NCI-H526 (cell line): ENCODE measurements at places on chromosomes 1 and 21.
A peak's percentile ranks its signal among the peaks of the same experiment; 100 is the strongest.

- DNase-seq: no peak
Observed at GRCh38 chr1:26970810-26971209, 10.5 kb upstream of the KDF1 start.

DNA sequence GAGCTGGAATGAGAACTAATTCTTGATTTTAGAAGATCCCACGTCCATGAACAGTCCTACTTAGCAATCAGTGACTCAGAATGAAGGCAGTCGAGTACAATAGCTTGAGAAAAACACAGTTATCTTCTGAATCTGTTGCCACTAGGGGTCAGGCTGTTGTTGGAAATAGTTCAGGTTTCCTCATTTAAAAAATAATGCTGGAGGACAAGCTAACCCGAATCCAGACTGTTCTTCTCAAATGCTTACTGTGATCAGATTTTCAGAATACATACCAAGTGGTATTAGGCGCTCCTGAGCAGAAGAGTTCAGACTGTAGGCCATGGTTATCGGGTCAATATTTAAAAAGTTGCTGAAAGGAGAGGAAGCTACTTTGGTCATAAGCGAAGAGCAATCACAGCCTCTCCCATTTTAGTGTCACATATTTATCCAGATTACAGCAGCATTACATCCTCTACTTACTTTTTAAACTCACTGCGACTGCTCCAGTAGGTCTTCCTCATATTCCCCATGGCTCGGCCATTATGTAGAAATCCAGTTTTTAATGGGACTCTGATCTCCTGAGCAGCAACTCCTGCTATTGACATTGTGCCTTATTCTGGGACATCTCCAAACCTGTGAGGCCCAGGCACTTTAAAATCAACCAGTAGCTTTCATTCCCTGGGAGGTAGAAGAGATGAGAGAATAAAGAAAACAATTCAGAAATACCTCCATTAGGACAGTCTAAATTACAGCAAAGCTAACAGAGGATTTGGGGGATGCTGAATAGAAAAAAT lies 10.9 kb downstream of the ERRFI1 start:
- DNase-seq: peak; percentile 75

GRCh38 chr21:27275294-27275927 lies 308.5 kb upstream of the ADAMTS5 start:
- DNase-seq: no peak

GRCh38 chr1:245591346-245592188 lies 436.8 kb downstream of the KIF26B start:
- DNase-seq: peak; percentile 83

DNA sequence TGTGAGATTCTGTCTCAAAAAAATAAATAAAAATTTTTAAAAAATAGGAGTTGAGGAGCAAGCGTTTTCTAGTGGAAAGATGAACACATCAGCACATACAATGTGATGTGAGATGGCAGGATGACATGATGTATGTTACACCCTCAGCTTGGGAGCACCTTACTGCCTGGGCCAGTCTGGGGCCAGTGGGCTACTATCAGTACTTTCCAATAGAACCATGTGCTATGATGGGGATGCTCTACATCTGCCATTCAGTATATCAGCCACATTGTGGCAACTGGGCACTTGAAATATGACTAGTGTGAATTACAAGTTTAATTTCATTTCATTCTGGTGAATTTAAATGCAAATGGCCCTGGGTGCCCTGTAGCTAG lies 156.0 kb downstream of the PGBD5 start:
- no peak for DNase-seq

DNA sequence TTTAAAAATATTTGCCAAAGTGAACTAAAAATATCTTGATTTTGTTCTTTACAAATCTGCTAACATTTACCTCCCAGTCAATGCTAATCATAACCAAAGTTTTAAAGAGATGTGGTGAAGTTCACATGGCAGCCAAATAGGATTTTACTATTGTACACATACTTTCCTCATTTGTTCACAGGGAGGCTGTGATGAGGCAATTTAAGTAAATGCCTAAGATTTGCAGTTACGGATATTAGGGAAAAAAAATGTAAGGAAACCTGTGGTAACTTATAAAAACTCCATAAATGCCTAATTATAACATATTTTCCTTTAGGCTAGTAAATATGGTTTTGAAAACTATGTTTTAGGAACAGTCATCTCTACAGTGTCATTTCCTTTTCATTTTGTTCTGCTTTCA lies 32.4 kb downstream of the RGS5 start:
- no peak for DNase-seq

- DNase-seq: no peak
Observed at GRCh38 chr1:53343831-53344668, 16.2 kb upstream of the LRP8 start.

- DNase-seq: no peak
Observed at GRCh38 chr1:53015508-53015860, 46.5 kb upstream of the PODN start.

DNA sequence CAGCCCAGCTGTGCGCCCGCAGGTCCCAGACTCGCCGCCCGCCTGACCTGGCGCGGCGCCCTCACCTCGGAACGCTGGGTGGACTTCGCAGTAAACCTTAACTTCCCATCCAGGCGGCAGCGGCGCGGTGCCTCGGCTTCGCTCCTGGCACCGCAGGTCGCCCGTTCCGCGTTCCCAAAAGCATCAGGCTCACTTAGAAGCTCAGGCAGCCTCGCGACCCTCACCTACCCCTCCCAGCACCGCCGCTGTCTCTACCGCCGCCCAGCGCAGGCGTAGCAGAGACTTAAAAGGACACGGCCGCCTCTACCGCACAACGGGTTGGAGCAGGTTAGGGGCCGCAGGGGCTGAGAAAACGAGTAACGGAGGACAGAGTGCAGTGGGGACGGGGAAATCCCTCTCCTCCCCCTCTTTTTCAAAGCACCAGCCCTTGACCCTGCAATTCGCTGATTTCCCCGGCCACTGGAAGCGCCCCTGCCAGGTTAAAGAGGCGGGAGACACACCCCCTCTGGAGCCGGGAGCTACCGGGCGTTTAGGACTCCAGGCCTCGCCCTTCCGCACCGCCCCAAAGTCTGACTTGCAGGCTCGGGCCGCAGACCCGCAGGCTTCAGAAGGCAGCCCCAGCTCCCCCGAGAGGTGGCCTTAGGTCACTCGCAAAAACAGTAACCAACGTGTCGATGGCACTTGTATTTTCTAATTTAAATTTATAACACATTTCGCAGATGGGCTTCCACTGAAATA lies 328.5 kb downstream of the FAM72C start:
- no peak for DNase-seq

- no peak for DNase-seq
Observed at GRCh38 chr21:31185663-31186062, 147.4 kb upstream of the KRTAP19-8 start.

DNA sequence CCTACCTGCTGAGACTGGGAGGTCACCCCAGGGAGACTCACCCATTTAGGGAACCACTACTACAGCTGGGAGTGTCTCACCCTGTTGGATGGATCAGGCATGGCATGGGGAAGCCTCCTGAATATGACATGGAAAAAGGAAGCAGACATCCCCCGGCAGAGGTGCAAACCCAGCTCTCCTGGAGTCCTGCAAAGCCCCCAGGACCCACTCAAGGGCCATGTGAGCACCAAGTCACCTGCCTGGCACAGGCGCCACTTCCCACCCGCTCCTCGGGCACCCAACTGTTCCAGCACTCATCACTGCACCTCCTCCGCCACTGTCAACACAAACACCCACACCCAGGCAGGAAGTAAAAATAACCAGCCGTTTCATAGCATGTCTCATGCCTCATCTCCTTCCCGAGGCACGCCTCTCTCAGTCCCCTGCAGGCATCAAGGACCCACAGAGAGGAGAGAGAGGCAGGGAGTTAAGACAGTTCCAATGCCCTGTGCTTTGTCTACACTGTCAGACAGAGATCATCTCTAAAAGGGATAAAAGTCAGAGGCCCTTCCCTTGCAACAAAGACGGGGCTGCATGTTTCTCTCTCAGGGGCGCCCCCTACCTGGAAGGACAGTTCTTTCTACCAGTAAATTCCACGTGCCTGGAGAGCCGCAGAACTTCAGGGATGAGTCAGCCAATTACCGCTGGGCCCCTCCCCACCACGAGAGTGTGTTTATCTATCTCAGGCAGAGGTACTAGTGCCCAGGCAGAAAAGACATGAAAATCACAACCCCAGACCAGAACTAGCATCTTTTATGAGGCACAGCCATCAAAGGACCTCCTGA lies 150.1 kb upstream of the SOD1 start:
- no peak for DNase-seq

DNA sequence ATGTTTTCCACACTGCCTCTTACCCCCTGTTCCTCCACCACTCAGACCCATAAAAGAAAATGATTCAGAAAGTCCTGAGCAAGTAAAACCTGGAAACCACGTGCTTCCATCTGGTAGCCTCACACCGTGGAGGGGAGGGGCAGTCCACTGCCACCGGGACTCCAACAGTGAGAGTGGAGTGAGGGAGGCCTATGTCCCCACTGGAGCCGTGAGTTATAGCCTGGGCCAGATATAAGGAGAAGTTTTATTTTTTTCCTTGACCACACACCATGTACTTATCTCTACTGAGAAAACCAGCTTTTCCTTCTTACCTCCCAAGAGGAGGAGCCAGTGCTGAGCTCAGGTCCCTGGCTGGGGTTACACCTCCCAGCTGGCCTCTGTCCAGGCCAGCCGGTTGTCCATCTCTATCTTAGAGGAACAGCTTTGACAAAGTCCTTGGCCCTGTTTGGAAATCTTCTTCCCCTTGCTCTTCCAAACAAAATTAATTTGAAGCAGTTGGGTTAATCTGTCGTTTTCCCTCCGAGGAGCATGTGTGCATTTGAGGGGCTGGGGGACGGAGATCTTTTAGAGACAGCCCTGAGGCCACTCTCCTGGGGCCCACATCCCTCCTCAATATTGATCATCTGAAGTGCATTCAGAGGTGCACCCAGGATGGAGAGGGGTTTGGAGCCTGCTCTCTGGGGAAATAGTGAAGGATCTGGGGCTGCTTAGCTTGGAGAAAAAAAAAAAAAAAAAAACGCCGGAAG lies 49.1 kb upstream of the SERBP1 start:
- no peak for DNase-seq

GRCh38 chr1:63818567-63819325 lies 44.9 kb downstream of the ROR1 start:
- no peak for DNase-seq

- DNase-seq: no peak
Observed at GRCh38 chr1:56580771-56581170, 1.4 kb upstream of the PLPP3 start.

DNA sequence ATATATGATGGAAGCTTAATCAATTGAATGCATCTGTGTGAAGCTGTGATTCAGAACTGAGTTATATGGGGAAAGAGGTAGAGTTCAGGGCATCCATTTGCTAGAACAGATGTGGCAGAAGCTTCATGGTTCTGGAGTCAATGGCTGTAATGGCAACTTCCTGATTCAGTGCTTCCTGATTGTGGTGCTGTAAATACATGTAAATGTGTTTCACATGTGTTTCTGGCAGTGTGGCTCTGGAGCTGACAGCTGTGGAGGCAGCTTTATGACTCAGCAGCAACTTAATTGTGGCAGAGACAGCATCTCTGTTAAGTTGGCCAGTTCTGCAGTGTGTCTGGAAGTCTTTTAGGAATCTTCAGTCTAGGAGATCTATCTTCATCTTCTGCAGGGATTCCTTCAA lies 226.6 kb upstream of the ZRANB2 start:
- no peak for DNase-seq

GRCh38 chr1:17765444-17766411 lies 10.6 kb downstream of the ACTL8 start:
- no peak for DNase-seq

- no peak for DNase-seq
Observed at GRCh38 chr1:29129916-29130315, 6.2 kb upstream of the TMEM200B start.

DNA sequence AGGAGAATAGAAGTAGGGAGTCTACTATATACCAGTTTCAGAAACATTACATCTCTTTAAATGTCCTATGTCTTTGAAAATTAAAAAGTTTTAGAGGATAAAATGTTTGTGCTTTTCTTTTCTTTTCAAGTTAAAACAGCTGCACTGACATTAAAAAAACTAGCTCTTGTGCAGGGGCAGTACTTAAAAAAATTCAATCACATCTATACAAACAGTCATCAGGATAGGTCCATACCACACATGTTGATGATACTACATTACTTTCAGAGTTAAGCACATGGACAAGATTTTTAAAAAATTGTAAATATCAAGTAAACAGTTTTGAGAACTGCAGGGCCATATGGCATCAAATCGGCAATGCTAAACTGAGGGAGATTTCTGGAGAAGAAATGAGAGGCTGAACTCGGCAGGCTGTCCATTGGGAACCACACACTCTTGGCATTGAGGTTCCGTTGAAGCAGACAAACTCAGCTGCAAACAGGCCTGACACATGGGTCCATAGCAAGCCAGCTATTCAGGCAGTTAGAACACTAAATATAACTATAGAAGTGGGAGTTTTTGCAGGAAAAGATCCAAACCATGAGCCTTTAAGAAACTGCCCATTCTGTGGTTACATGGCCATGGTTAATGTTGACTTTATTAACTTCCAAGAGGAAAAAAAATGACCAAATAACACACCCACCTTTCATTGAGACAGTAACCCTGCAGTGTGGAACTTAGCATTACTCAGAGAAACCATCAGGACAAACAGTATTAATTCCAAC lies 84.5 kb upstream of the BCL10 start:
- no peak for DNase-seq

GRCh38 chr21:40490408-40490807 lies 356.6 kb downstream of the DSCAM start:
- DNase-seq: no peak

DNA sequence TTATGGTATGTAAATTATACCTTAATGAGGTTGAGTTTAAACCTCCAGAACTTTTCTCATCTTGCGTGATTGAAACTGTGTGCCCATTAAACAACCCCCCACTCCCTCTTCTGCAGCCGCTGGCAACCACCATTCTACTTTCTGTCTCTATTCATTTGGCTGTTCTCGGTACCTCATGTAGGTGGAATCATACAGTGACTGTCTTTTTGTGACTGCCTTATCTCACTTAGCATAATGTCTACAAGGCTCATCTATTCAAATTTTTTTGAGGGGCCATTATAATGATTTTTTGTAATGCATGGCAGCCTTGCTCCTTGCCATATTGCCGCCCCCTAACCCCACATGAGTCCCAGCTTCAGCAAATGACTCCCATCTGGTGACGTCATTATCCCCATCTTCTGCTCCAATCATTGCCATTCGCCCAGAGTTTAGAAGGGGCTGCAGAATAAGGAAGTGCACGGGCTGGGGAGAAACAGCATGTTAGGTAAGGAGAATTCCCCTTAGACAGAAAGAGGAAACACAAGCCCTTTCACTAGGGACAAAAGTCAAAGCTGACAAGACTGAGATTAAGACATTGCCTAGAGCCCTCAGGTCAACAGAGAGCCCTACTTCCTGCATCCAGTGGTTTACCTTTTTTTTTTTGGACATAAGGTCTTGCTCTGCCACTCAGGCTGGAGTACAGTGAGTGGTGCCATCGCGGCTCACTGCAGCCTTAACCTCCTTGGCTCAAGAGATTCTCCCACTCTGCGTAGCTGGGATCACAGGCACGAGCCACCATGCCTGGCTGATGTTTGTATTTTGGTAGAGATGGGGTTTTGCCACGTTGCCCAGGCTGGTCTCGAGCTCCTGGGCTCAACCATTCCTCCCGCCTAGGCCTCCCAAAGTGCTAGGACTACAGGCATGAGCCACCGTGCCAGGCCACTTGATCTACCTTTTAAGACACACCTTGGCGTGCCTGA lies 78.4 kb upstream of the ERRFI1 start:
- DNase-seq: no peak
